ENCODE measurements at places on chromosomes 6 and 20.

- DNase-seq: peak; percentile 73
Measured at GRCh38 chr6:32885698-32886286, 31.8 kb downstream of the PSMB9 start.

DNA sequence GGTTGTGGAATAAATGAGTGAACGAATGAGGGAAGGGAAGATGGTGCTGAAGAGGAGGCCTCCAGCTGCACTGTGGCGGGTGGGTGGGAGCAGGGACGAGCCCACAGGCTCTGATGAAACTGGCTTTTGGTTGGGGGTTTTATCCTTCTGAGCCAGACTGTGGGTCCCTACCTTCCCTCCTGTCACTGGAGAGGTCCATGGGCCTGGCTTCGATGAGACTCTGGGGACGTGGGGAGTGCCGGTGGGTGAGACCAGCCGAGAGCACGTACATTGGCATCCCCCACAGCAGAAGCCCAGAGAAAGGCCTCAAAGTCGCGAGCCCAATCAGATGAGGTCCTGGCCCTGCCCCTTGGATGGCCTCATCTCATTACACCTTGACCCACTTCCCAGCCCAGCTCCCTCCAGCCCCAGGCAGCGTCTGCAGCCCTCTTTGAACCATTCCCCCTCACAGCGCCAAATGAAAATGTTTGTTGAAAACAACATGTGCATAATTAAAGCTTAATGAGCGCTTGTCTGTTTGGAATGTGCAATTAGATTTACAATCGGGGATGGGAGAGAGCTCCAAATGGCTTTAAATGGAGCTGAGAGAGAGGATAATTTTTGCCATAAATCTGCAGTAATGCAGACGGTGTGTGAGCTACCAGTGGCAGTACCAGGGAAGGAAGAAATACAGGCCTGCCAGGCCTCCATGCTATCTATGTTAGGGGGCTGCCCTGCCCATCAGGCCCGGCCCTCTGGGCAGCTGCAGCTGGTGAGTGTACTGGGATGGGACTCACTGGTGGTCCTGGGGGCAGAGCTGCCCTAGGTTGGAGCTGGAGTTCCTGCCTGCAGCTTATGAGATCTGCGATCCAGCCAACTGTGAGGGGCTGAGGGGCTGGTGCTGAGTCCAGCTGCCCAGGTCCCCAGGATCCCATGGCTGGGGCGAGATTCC is 47.2 kb downstream of the TOX2 start:
- DNase-seq: no peak

DNA sequence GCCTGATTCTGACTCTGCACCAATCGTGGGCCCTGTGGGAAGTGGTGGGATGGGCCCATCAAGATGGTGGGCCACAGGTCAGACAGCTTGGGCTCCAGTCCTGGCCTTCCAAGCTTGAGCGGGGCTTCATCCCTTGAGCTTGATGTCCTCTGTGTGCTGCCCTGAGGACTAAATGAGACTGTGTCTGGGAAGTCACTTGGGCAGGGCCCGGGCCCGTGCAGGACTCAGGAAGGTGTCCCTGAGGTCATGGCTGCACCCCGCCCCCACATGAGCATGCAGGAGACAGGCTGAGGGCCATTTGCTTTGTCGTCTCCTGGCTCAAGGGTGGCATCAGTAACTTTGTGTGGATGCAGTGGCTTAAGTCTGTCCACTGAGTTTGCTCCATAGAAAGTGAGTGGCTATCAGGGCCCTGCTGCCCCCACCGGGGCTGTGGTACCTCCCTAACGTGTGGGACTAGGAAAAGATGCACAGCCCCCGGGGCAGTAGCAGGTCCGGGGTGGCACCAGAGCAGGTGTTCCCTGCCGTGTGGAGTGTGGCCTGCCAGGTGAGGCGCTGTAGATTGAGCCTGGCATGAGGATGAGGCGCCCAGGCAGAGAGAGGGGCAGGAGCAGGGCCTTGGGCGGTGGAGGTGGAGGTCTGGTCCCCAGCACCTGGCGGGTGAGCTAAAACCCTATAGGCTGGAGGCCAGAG is 298.6 kb downstream of the TAF4 start:
- no peak for DNase-seq

GRCh38 chr6:113306552-113307145 is 550.5 kb upstream of the MARCKS start:
- peak; percentile 49 for DNase-seq

DNA sequence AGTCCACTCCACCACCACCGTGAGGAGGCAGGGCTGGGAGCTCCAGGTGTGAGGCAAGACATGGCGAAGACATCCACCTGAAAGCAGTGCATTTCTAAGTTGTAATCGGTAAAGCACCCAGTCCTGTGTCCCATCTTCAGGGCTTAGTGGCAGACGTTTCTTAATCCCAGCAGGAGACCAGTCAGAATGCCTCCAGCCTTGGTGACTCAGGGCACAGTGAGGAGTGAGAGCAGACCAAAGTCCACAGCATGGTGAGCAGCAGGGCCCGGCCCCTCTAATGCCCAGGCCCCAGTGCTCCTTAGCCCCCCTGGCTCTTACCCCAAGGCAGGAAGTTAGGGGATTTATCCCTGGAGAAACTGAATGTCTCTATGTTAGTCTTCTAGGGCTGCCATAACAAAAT is 183.9 kb downstream of the SYNDIG1 start:
- peak; percentile 41 for DNase-seq

- no peak for DNase-seq
Measured at GRCh38 chr6:84019842-84020211, 13.7 kb upstream of the MRAP2 start.

- no peak for DNase-seq
Measured at GRCh38 chr6:1298768-1299167, 13.1 kb upstream of the FOXQ1 start.

- DNase-seq: no peak
Measured at GRCh38 chr6:98812220-98812619, 22.2 kb upstream of the POU3F2 start.

GRCh38 chr6:110735666-110736065 is 79.6 kb downstream of the CDK19 start:
- no peak for DNase-seq

DNA sequence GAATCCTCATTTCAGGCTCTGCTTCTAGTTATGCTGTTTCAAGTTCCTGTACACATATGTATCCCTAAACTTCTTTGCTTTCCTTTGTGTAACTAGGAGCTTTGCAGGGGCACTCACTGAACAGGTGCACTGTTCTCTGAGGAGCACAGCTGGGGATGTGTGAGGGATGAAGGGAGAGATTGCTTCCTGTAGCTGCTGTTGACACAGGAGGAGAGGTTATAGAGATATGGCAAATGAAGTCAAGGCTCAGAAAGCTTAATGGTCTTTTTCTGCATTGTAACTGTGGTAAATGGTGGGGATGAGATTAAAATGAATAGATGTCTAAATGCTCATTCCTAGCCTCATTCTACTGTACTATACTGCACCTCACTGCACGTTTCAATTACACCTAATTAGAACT is 454.3 kb downstream of the BTBD3 start:
- DNase-seq: no peak

- no peak for DNase-seq
Measured at GRCh38 chr6:112245511-112246203, 8.7 kb downstream of the LAMA4 start.

DNA sequence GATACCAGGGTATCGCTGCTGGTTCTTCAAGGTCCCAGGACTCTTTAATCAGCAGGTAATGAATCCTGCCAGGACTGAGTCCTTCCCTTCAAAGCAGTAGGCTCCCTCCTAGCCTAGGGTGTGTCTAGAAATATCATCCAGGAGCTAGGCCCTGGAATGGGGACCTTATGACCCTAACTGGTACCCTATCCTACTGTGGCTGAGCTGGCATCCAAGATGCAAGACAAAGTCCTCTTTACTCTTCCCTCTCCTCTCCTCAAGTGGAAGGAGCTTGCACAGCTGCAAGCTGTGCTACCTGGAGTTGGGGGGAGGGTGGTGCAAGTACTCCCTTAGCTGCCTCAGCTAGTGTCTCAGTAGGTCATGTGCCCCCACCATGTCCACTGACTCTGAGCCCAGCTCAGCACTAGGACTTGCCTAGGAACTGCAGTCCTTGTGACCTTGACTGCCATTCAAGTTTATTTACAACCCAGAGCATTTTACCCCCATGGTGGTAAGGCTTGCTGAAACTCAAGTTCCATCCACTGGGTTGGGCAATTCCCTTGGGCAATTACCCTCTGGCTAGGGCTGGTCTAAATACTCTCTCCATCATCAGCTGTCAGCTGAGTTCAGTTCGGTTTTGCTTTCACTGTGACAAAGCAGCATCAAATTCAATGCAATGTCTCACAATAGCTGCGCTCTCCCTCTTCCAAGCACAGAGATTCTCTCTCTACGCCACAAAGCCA is 48.4 kb upstream of the TOP1 start:
- no peak for DNase-seq

- DNase-seq: no peak
Measured at GRCh38 chr6:25369036-25369432, 89.9 kb downstream of the CARMIL1 start.

GRCh38 chr20:4950841-4951240 is 50.5 kb downstream of the SLC23A2 start:
- DNase-seq: no peak

DNA sequence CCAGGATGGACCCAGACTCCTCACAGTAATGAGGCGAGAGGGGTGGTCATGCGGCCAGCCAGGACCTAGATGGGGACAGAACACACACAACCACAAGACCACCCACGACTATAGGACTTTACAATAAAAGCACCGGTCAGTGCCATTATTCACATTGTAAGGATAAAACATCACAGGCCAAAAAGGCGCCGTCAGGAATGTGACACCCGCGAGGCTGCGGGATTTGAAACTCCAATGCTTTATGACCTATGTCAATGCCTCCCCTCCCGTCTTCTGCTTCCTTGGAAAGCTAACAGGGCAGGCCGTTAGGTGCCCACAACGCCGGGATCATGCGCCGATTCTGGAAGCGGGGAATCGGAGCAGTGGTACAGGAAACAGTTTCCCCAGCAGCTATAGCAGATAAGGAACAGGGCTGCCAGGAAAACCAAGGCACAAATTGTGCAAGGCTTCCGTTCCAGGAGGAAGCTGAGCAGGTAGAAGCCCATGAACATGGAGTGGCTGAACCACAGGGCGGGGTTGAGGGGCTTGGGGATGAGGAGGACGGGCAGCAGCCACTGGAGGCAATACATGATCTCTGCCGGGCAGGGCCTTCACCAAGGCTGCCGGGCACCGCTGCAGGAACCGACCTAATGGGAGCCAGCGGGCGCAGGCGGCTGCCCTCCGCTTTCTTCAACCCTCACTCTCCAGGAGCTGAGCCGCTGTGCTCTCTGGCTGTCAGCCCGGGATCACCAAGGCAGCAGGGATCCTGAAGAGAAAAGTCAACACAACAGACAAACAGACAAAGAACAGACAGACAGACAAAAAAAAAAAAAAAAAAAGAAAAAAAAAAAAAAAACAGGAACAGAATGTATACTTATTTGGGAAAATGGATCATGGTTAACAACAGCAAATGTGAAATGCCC is 2.2 kb upstream of the NNAT start:
- DNase-seq: no peak

GRCh38 chr6:36760685-36761435 is 63.2 kb downstream of the RAB44 start:
- DNase-seq: no peak

- no peak for DNase-seq
Measured at GRCh38 chr6:88825856-88826255, 137.6 kb downstream of the RNGTT start.

- no peak for DNase-seq
Measured at GRCh38 chr6:62740596-62740995, 454.6 kb upstream of the KHDRBS2 start.

GRCh38 chr6:25788305-25788922 is 33.9 kb downstream of the SLC17A4 start:
- peak; percentile 54 for DNase-seq

DNA sequence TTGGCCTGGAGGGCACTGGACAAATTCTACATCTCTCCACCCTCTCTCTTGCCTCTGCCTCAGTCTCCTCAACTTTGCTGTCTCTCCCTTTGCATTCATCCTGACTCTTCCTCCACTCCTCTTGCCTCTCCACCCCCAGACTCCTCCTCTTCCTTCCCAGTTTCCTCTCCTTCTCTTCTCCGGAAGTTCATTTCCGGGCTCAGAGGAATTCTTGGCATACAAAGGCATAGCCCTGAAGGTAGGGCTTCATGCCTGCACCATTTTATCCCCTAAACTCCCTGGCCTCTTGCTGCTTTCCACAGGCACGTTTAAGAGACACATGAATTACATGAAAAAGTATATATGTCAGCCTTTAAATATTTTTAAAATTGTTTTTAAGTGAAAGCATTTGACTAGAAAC is 10.6 kb downstream of the BFSP1 start:
- no peak for DNase-seq

GRCh38 chr6:107546691-107547450 is 57.0 kb downstream of the SOBP start:
- DNase-seq: no peak

- DNase-seq: peak; percentile 54
Measured at GRCh38 chr6:150325066-150325772, 43.6 kb upstream of the IYD start.
